NCI-H510A (cell line): ENCODE measurements at places on chromosomes 7 and 10.

- no peak for DNase-seq
Measured at GRCh38 chr10:124959564-124959963, 17.6 kb downstream of the ZRANB1 start.

DNA sequence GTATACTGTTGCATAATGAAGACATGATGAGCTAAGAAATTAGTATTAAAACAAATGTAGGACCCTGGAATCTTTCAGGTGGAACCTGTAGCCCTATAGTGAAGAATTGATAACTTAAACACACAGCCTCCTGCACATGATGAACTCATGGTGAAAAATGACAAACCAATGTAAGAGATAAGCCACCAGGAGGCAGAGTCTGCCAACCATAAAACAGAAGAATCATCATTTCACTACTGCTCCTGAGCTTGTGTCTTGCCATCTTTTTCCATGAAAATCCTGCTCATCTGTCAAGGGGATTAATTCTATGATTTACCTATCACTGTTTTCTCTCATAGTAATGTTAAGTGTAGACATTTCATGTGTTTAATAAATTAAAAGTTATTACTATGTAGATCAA lies 363.9 kb downstream of the MALRD1 start:
- no peak for DNase-seq

GRCh38 chr7:137869260-137869659 lies 22.5 kb upstream of the DGKI start:
- no peak for DNase-seq

DNA sequence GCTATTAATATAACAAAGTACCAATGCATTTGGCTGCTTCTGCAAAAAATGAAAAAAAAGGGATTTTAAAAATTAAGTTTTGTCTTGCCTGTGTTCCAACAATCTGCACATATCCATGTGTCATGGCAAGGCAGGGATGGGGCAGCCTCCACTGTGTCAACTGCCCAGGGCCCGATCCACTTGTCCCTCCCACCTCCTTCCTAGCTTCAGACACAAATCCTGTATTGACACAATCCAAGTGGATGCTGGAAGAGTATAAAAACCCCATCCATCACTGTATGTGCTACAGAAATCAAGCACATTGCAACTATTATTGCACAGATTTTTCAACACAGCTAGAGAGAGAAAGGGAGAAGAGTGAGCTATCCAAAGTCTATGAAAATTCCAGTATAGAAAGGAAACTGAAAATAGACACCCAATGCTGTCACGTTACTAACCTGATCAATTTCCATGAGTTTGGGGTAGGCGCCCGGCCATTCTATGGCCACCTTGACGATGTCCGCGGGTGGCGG lies 106.4 kb downstream of the ELMO1 start:
- DNase-seq, result no peak
